Stomach (tissue), 19 donors: ENCODE measurements at places on chromosomes 1 and 21. TPM values are rescaled to one million over a fixed set of nuclear protein-coding genes. Genes with fewer than 3 reads are reported as not detected.

IL6R gene
- 37.4 TPM for total RNA-seq

CLCA1 gene
- total RNA-seq = not detected

PM20D1 gene
- not detected for total RNA-seq

RBBP5 gene
- 8.9 TPM for total RNA-seq

SELP gene
- total RNA-seq = 9.9 TPM
